ENCODE measurements at places on chromosomes 2 and 18.
A peak's percentile ranks its signal among the peaks of the same experiment; 100 is the strongest.

DNA sequence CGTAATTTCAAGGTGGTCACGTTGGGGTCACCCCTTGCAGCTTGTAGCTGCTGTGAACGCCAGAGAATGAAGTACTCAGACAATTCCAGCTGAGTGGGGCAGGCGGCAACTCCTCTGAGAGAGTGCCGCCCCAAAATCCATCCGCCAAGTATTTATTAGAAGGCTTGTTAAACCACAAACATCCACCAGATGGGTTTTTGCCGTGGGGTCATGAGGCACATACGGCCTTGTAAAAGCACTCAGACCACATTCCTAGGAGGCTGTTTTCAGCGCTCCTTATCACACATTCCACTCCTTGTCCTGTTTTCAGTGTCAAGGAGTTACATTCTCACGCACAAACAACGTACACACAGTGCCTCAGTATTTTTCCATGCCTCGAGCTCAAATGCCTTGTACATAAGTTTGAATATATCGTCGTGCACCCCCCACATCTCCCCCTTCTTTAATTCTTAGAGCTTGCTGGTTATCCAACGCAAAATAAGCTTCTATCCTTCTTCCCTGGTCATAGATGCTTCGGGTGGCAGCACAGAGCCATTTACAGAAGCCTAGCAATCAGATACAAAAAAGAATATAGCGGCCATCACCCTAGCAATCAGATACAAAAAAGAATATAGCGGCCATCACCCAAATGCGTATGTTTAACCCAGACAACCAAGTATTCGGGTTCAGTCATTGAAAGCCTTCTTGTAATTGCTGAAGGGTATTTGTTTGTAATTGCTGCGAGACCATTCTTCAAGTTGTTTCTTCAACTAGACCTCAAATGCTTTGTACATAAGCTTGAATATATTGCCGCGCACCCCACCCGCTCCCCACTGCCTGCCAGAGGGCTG, 7.3 kb downstream of the ALPP start:
- no peak for DNase-seq

DNA sequence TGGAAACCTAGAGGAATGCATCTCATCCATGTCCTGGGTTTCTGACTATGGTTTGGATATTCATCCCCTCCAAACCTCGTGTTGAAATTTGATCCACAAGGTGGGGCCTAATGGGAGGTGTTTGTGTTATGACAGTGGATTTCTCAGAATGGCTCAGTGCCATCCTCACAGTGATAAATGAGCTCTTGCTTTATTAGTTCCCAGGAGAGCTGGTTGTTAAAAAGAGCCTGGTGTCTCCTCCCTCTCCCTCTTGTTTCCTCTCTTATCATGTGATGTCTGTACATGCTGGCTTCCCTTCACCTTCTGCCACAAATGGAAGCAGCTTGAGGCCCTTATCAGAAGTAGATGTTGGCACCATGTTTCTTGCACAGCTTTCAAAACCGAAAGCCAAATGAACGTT, 424.3 kb downstream of the DCC start:
- DNase-seq: no peak

DNA sequence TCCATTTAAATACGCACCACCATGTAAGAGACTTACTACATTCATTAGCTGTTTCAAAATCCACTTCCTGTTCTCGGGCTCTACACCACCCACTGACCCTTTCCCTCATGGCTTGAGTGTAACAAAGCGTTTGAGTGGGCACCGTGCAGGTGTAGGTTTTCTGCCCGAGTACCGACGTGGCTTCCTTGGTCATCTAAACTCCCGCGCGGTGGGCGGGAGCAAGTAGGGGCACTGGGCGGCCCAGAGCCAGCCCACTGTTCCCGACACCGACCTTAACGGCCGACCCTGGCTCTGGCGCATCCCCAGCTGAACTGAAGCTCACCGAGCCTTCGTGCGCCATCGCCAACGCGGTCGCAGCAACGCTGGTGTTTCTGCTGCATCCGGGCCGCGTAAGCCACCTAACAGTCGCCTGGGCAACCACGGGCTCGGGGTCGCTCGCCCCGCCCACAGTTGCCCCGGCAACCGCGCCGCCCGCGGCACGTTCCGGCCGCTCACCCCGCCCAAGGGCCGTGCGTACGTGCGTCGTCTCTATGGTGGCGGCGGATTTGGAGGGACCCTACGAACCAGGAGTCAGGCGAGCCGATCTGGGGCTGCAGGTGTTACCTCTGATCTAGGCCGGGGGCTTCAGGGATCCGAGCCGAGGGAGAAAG, at the start of the genes C2orf81 and WDR54:
Gene C2orf81 (minus strand): TSS at position 399 of the 650 bp plus-strand sequence. CDS start 59 bp downstream, at position 340.
Gene WDR54 (plus strand): TSS at position 510 of the 650 bp plus-strand sequence. CDS start 424 bp downstream, outside the sequence.
- DNase-seq: peak; percentile 95

DNA sequence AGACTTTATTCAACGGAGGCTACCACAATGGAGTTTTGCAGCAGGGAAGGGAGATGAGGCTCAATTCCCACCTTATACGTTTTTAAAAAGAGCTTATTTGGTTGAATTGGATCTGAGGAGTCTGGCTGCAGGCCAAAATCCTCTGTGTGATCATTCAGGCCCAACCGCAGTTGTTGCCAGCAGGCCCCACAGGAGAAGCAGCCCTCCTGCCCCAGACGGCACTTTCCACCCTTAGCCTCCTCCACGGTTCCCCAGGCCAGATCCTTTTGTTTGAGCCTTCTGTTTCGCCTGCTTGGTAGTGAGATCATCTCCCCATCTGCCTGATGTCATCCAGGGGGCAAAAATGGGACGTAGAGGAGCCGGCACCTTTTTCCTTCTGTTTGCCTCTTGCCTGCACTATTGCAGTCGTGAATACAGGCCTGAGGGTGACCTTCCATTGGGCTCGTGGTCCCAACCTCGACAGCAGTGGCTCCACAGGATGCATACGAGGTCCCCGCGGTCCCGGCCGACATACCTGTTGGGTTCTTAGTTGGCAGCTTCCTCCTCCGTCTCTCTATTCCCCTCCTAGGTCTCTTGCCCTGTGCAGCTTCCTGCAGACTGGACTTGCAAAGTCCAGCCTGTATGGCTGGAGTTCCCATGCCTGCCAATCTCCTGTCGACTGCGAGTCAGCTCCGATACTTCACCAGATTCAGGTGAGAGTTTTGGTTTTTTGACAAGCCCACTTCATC, 9.3 kb upstream of the GPR35 start:
- DNase-seq: no peak

All from NCI-H526 (cell line).